Activated CD4-positive, CD25-positive, alpha-beta regulatory T cell treated with anti-CD3 and anti-CD28 coated beads, Interleukin-2, amount 50 U/mL, for 24 hours (primary cell): ENCODE measurements at places on chromosomes 16 and 17.
A peak's percentile ranks its signal among the peaks of the same experiment; 100 is the strongest.

GRCh38 chr16:29815032-29815721 lies 775 bp upstream of the PAGR1 start:
- peak; percentile 1 for ATAC-seq

- no peak for ATAC-seq
Measured at GRCh38 chr16:58124601-58124915, 4.6 kb downstream of the CFAP20 start.

GRCh38 chr16:65547772-65548446 lies 426.0 kb upstream of the CDH11 start:
- ATAC-seq, result no peak

DNA sequence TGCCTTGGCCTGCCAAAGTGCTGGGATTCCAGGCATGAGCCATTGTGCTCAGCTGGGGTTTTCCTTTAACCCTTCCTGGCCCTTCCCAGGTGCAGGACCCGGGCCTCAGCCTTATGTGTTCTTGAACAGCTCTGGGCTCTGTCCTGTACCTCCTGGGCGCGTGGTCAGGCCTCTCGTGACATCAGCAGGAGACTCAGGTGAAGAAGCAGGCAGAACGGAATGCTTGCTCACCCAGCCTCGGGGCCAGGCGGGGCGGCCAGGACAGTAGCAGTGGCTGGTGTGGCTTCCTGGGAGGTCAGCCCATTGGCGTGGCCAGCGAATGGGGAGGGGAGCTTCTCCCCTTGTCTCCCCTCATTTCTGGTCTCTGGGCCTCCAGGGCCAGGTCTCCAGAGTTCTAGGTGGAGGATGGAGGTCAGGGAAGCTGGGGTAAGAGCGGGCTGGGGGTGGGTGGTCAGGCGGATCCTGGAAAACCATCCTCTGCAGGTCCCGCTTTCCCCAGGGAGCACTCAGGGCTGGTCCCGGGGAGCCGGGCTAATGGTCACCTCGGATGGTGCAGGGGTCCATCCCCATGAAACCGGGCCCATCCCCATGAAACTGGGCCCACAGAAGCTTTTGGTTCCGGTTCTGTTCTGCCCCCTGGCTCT lies 281.5 kb downstream of the SEC14L1 start:
- ATAC-seq, result no peak

DNA sequence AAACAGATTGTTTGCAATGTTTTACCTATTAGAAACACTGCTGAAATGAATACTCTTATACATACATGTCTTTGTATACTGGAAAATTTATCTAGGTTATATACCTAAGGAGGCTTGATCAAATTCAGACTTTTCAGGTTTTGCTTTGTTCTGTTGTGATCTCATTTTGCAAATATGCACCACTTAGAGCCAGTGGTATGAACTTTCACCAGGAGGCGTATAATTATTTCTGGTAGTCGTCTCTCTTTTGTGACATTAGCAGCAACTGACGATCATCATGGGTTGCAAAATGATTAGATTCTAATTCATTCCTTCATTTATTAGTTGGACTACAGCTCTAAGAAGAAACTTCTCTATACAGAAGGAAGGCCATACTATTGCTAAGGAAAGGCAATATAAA lies 26.9 kb downstream of the AP1G1 start:
- ATAC-seq, result no peak

GRCh38 chr16:49510654-49511305 lies 137.2 kb downstream of the C16orf78 start:
- no peak for ATAC-seq

DNA sequence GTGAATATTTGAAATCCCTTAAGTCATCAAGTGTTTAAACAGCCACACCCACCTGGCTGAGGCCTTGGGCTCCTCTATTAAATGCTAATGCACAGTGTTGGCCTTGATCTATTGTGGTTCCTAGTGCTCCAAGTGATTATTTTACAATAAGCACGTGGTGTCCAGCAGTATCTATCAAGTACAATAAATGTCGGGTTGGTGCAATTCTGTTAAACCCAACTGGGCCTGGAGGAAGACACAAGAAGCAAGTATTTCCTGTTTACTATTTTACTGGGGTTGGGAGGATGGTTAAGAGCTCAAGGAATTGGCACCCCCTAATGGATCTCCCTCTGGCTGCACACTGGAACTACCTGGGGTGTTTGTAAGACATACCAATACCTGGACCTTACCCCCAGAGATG lies 72.1 kb upstream of the HNF1B start:
- ATAC-seq, result no peak

- peak; percentile 100 for ATAC-seq
Measured at GRCh38 chr16:67917852-67918236, 13.8 kb downstream of the CTRL start.

- no peak for ATAC-seq
Measured at GRCh38 chr17:39222866-39223834, 2.6 kb downstream of the STAC2 start.

- ATAC-seq, result peak; percentile 18
Measured at GRCh38 chr16:29816694-29817441, 916 bp downstream of the PAGR1 start.

DNA sequence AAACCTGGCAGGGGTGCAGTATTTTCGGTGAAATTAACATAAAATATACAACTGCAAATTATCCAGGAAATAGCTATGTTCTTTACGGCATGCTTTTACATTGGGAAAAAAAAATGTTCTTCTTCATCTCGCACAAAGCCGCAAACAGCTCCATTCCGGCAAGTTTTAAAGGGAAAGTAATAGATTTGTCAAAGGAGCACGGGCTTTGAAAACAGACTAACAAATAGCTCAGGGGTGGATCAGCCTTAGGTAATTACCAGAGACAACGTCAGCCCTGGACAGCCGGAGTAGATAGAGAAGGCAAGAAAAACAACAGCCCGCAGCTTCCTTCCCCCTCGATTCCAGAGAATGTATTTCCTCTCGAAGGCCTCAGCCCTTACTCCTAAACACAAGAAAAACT lies 222.5 kb downstream of the C16orf78 start:
- ATAC-seq, result no peak

DNA sequence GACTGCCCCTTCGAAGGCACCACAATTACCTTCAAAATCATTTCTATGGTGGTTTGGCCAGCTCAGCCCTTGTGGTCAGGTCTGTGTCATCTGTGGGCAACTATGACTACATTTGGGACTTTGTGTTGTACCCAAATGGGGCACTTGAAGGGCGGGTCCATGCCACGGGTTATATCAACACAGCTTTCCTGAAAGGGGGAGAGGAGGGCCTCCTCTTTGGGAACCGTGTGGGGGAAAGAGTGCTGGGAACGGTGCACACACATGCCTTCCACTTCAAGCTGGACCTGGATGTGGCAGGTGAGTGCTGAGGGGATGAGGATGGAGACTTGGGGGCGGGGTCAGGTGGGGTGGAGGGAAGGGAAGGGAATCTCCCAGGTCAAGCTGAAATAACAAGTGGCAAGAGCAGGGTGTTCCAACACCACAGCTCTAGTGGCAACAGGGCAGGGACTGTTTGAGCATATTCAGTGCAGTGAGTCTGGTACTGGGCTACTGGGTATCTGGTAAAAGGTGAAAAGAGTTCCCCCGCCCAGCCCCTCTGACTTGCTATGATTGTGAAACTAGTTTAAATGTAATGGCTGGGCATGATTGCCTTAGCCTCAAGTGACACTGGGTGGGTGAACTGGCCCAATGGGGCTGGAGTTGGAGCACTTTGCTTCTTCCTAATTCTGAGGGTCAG lies 1.7 kb downstream of the AOC2 start:
- ATAC-seq, result peak; percentile 83

- no peak for ATAC-seq
Measured at GRCh38 chr17:83068641-83069570, 10.5 kb upstream of the METRNL start.

DNA sequence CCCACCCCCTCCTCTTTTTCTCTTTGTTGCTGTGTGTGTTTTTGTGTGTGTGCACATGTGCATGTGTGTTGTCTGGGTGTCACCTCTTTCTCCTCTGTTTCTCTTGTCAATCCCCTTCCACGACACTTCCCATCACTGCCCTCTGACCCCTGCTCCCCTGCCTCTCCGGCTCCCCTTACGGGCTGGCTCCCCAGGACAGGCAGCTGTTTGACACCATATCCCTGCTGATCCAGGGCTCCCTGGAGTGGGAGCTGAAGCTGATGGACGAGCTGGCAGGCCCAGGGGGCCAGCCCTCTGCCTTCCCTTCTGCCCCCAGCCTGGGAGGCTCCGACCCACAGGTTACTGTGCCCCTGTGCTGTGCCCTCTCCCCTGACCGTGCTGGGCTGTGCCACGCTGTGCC lies 15.2 kb upstream of the ABCC3 start:
- no peak for ATAC-seq
